Stomach (tissue), 19 donors: ENCODE measurements at places on chromosomes 16 and 17.

- DNase-seq, result no peak
- no peak overlapping the region for H3K27ac ChIP-seq
- H3K36me3 ChIP-seq, result no peaks in the 10 kb centered on the region
- H3K4me1 ChIP-seq, result no peaks in the 10 kb centered on the region
- no peak overlapping the region for H3K4me3 ChIP-seq
These were observed 175.7 kb downstream of the AXIN2 start for GRCh38 chr17:65385726-65386125.

GRCh38 chr17:13734880-13735279, 133.2 kb upstream of the HS3ST3A1 start:
- H3K27me3 ChIP-seq, result no peaks in the 10 kb centered on the region
- no peak for DNase-seq
- no peaks in the 10 kb centered on the region for H3K36me3 ChIP-seq
- no peaks in the 10 kb centered on the region for H3K4me1 ChIP-seq

GRCh38 chr16:30149250-30149930, 26.4 kb upstream of the MAPK3 start:
- H3K27ac ChIP-seq, result no peak overlapping the region
- no peak for DNase-seq
- no peaks in the 10 kb centered on the region for H3K36me3 ChIP-seq
- no peaks in the 10 kb centered on the region for H3K27me3 ChIP-seq
- H3K4me1 ChIP-seq, result no peaks in the 10 kb centered on the region
- H3K4me3 ChIP-seq, result no peak overlapping the region

GRCh38 chr17:56087199-56087598, 66.1 kb upstream of the ANKFN1 start:
- H3K4me1 ChIP-seq, result no peaks in the 10 kb centered on the region
- no peak overlapping the region for H3K4me3 ChIP-seq
- no peaks in the 10 kb centered on the region for H3K36me3 ChIP-seq
- no peak overlapping the region for H3K27ac ChIP-seq
- no peak for DNase-seq
- H3K27me3 ChIP-seq, result no peaks in the 10 kb centered on the region

DNA sequence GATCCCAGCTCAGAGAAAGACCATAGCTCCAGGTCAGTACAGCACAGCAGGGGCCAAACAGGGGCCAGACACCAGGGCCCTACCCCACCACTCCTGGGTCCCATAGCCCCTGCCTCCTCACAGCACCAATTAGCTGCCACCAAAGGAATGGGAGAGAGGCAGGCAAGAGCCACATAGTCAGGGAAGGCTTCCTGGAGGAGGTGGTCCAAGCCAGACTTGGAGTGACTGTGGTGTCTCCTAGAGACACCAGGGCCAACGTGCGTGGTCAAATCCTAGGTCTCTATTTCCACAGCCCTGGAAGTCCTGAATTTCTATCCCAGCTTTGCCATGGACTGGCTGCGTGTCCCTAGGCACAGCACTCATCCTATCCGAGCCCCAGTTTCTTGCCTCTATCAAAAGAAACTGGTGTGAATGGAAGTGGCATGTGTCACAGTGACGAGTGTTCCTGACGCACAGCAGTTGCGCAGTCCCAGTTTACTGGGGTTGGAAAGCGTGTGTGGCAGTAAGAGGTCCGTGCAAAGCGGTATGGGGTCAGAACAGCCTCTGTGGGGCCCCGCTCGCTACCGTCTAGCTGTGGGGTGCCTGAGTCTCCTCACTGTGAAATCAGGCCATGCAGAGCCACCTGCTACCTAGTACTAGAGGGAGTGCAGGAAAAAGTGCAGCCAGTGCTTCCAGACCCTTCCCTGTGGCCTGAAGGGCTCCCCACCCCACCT, 23.5 kb downstream of the KCNJ12 start:
- H3K27me3 ChIP-seq, result no peaks in the 10 kb centered on the region
- DNase-seq, result no peak
- H3K4me1 ChIP-seq, result peaks cover 20% of the 10 kb centered on the region
- no peak overlapping the region for H3K4me3 ChIP-seq
- no peaks in the 10 kb centered on the region for H3K36me3 ChIP-seq
- no peak overlapping the region for H3K27ac ChIP-seq

- no peak overlapping the region for H3K4me3 ChIP-seq
- no peaks in the 10 kb centered on the region for H3K4me1 ChIP-seq
- H3K36me3 ChIP-seq, result no peaks in the 10 kb centered on the region
- no peaks in the 10 kb centered on the region for H3K27me3 ChIP-seq
These were observed 23.7 kb downstream of the ATP2C2 start for GRCh38 chr16:84392031-84392360.

GRCh38 chr17:68863091-68863652, 92.0 kb downstream of the ABCA8 start:
- H3K4me1 ChIP-seq, result no peaks in the 10 kb centered on the region
- no peak overlapping the region for H3K27ac ChIP-seq
- H3K4me3 ChIP-seq, result no peak overlapping the region
- no peak for DNase-seq
- no peaks in the 10 kb centered on the region for H3K27me3 ChIP-seq

DNA sequence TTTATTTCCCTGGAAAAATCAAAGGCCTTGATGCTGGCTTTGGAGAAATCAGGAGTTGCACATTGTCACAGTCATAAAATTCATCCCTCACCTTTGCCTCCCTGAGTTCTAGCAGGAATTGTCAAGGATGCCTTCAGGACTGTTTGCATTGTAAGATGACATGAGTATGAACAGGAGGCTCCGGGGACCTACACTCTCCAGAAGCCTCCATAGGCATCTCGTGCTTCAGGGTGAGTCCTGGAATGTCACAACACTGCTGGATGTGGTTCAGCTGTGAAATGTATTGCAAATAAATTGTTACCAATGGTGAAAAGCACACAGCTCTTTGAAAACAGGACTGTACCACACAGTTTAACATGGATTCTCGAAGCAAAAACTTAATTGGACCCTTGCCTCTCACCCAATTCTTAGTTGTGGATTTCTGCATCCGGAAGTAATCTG, 535.4 kb upstream of the C16orf82 start:
- H3K27me3 ChIP-seq, result no peaks in the 10 kb centered on the region
- H3K36me3 ChIP-seq, result no peaks in the 10 kb centered on the region
- no peak for DNase-seq
- H3K4me3 ChIP-seq, result no peak overlapping the region

GRCh38 chr17:12316021-12316420, 295.3 kb downstream of the MAP2K4 start:
- DNase-seq, result no peak
- no peaks in the 10 kb centered on the region for H3K36me3 ChIP-seq
- H3K4me1 ChIP-seq, result no peaks in the 10 kb centered on the region
- H3K27ac ChIP-seq, result no peak overlapping the region
- no peak overlapping the region for H3K4me3 ChIP-seq

DNA sequence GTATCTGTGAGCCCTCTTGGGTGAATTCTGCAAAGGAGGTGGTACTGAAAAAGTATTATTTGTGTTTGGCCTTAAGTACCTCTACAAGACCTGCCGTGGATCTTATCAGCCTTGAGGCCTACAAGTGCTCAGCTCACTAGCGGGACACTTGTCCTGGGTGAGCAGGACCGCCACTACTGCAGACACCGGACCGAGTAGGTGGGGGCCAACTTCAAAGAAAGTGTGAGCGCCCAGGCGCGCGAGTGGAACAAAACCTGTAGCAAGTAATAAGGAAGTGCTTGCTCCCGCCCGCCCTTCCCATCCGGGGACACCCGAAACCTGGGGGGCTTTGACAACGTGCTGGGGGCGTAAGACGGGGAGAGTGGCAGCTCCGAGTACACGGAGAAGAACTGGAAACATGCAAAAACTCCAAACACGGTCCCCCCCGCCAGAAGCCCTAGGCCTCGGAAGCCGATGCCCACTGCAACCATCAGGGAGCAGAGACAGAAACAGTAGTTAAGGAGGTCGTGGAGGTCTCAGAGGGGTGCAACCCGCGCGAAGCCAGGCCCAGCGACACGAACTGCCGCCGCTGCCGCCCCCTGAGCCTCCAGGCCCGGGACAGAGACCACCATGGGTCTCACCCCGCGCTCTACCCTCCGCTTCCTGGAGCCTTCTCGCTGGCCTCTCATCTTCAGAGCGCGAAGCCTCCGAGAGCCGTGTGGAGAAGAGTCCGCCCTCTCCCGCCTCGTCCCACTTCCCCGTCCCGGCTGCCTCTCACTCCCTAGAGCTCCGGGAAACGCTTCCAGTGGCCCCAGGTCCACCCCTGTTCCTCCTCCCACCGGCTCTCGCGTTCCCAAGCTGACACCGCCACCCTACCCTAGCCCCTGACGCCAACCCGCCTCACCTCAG, 537 bp downstream of the CNOT1 start:
- no peaks in the 10 kb centered on the region for H3K27me3 ChIP-seq
- H3K36me3 ChIP-seq, result peaks cover 15% of the 10 kb centered on the region
- H3K27ac ChIP-seq, result peak overlapping the region; percentile 99

GRCh38 chr16:125011-125410, 13.5 kb downstream of the NPRL3 start:
- no peak overlapping the region for H3K27ac ChIP-seq
- H3K27me3 ChIP-seq, result no peaks in the 10 kb centered on the region
- H3K36me3 ChIP-seq, result peaks cover 31% of the 10 kb centered on the region
- H3K4me3 ChIP-seq, result no peak overlapping the region

DNA sequence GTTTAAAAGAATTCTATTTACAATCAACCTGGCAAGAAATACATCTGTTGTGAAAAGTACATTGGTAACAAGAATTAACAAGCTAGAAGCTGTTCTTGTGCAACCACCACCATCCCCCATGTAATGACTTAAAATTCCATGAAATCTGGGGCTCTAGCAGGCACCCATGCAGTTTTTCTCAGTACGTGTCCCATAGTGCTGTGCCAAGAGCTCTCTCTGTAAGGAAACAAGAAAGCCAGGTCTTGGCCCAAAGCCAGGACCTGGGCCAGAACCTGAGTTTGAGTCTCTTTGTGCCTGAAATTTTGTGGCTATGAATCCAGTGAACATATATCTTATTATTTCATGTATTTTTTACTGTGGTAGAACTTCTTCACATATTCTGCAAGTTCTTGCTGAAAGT, 46.6 kb downstream of the NUP93 start:
- no peaks in the 10 kb centered on the region for H3K36me3 ChIP-seq
- peak; percentile 66 for DNase-seq
- H3K4me3 ChIP-seq, result no peak overlapping the region
- no peak overlapping the region for H3K27ac ChIP-seq
- no peaks in the 10 kb centered on the region for H3K27me3 ChIP-seq

- H3K36me3 ChIP-seq, result no peaks in the 10 kb centered on the region
- peaks cover 30% of the 10 kb centered on the region for H3K4me1 ChIP-seq
- DNase-seq, result peak; percentile 59
These were observed 27.8 kb upstream of the ITGA3 start for GRCh38 chr17:50027881-50028735.

GRCh38 chr17:68957944-68958343, 2.8 kb upstream of the ABCA8 start:
- DNase-seq, result no peak
- H3K4me1 ChIP-seq, result no peaks in the 10 kb centered on the region
- H3K4me3 ChIP-seq, result no peak overlapping the region
- H3K36me3 ChIP-seq, result no peaks in the 10 kb centered on the region
- H3K27ac ChIP-seq, result no peak overlapping the region
- H3K27me3 ChIP-seq, result no peaks in the 10 kb centered on the region

- no peak for DNase-seq
- H3K4me3 ChIP-seq, result peak overlapping the region; percentile 61
- peaks cover 51% of the 10 kb centered on the region for H3K27me3 ChIP-seq
- no peak overlapping the region for H3K27ac ChIP-seq
- peaks cover 30% of the 10 kb centered on the region for H3K4me1 ChIP-seq
- H3K36me3 ChIP-seq, result peaks cover 35% of the 10 kb centered on the region
These were observed 635 bp downstream of the WNK4 start for GRCh38 chr17:42780851-42781638.

GRCh38 chr16:19857593-19858339, 26.9 kb downstream of the GPRC5B start:
- no peaks in the 10 kb centered on the region for H3K4me1 ChIP-seq
- H3K36me3 ChIP-seq, result peaks cover 39% of the 10 kb centered on the region
- no peak overlapping the region for H3K4me3 ChIP-seq

GRCh38 chr16:50774960-50775359, 33.1 kb downstream of the CYLD start:
- no peaks in the 10 kb centered on the region for H3K4me1 ChIP-seq
- no peak overlapping the region for H3K27ac ChIP-seq
- no peak overlapping the region for H3K4me3 ChIP-seq
- no peaks in the 10 kb centered on the region for H3K27me3 ChIP-seq
- peaks cover 25% of the 10 kb centered on the region for H3K36me3 ChIP-seq

GRCh38 chr17:64573214-64573613, 66.4 kb downstream of the CEP95 start:
- no peaks in the 10 kb centered on the region for H3K27me3 ChIP-seq
- no peaks in the 10 kb centered on the region for H3K4me1 ChIP-seq

GRCh38 chr17:77645072-77646045, 313.1 kb upstream of the TNRC6C start:
- no peaks in the 10 kb centered on the region for H3K4me1 ChIP-seq
- H3K4me3 ChIP-seq, result peak overlapping the region; percentile 9
- peaks cover 34% of the 10 kb centered on the region for H3K27me3 ChIP-seq

GRCh38 chr17:79803997-79804855, 7.3 kb upstream of the CBX8 start:
- H3K36me3 ChIP-seq, result no peaks in the 10 kb centered on the region
- H3K4me1 ChIP-seq, result peaks cover 50% of the 10 kb centered on the region
- no peak overlapping the region for H3K4me3 ChIP-seq
- no peak overlapping the region for H3K27ac ChIP-seq
- peaks cover 100% of the 10 kb centered on the region for H3K27me3 ChIP-seq
- peak; percentile 77 for DNase-seq

- no peaks in the 10 kb centered on the region for H3K36me3 ChIP-seq
- H3K27me3 ChIP-seq, result no peaks in the 10 kb centered on the region
- no peak for DNase-seq
- peaks cover 19% of the 10 kb centered on the region for H3K4me1 ChIP-seq
These were observed 82.2 kb downstream of the MYO1D start for GRCh38 chr17:32794533-32795246.

DNA sequence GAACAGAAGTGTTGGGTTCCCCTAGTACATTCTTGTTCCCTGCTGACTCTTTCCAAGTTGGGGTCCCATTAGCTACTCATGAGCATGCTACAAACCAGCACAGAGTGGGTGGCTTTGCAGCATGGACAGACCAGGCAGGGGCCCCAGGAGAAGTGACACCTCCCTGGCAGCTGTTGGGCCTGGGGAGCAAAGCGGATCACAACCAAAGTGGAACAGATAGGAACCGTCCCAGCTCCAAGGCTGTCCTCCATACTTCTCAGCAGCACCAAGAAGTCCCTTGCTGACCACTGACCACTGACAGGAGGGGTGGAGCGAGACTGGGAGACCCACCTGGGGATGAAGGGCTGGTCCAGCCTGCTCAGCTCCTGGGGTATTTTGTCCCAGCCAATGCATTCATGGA, 12.4 kb upstream of the GFAP start:
- H3K4me3 ChIP-seq, result no peak overlapping the region
- no peak for DNase-seq
- H3K4me1 ChIP-seq, result no peaks in the 10 kb centered on the region
